ENCODE measurements at places on chromosomes 1 and 21.

DNA sequence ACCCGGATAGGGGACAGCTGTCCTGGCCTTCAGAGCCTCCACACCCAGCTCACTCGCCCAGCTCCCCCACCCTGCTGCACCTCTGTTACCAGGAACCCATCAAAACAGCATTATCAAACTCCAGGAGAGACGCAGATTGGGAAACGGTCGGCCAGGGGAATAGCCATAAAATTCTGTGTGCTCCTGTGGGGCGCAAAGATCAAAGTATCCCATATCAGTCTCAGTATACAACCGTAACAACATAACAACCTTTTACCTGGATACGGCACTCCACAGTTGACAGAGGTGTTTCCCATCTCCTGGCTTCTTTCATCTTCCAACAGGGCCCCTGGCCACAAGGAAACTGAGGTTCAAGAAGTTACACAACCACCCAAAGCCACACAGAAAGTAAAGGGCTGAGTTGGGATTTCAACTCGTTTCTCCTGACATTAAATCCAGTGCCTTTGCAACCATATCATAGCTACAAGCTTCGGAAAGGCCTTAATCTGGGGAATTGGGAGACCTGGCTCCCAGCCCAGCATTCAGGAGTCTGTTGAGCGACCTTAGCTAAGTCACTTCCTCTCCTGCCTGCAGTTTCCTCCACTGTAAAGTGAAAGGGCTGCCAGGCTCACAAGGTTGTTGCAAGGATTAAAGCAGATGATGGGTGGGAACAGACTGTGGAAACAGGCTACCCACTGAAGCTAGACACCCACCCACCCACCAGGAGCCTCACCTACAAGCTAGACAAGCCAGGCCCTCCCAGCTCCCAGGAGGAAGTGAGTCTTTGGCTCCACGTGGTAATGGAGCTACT lies 8.1 kb upstream of the EPHB2 start:
- DNase-seq = no peak

DNA sequence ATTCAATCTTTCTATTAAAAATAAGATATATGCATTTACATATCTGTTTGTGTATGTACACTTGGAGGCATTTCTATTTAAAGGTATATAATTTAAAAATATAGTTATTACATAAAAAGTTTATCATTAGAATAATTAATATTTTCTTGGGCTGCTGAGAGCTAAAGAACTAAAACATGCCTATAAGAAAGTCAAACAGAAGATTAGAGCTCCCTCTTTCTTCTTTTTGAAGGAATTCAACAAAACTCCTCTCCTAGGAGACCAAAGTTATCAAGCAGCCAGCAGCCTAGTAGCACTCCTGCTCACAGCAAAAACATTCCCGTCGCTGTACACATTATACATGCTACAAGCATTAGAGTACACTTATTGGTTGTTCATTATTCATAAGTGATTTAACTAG lies 216.4 kb downstream of the VAV3 start:
- no peak for DNase-seq

GRCh38 chr1:239952348-239953308 lies 139.1 kb upstream of the FMN2 start:
- DNase-seq = no peak

DNA sequence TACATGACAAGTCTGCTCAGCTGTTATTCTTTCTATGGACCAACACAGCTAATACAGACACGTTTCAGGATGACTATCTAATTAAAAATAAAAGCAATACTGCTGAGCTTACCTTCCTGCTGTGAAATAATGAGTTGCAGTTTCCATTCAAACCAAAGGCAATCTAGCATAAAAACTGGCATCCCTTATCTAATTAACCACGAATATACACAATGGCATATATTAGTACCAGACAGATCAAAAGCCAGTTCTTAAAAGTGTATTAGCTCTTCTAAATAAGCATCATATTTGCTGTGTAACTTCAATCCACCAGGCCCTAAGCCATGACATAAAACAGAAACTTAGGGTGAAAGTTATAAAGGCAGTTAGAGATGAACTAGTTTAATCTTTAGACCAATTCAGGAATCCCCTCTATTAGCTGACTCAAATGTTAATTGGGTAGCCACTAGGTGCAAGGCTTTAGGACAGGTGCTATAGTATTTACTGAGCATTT lies 20.6 kb downstream of the TESK2 start:
- DNase-seq = no peak

GRCh38 chr1:7975212-7975865 lies 13.8 kb downstream of the PARK7 start:
- DNase-seq = no peak

DNA sequence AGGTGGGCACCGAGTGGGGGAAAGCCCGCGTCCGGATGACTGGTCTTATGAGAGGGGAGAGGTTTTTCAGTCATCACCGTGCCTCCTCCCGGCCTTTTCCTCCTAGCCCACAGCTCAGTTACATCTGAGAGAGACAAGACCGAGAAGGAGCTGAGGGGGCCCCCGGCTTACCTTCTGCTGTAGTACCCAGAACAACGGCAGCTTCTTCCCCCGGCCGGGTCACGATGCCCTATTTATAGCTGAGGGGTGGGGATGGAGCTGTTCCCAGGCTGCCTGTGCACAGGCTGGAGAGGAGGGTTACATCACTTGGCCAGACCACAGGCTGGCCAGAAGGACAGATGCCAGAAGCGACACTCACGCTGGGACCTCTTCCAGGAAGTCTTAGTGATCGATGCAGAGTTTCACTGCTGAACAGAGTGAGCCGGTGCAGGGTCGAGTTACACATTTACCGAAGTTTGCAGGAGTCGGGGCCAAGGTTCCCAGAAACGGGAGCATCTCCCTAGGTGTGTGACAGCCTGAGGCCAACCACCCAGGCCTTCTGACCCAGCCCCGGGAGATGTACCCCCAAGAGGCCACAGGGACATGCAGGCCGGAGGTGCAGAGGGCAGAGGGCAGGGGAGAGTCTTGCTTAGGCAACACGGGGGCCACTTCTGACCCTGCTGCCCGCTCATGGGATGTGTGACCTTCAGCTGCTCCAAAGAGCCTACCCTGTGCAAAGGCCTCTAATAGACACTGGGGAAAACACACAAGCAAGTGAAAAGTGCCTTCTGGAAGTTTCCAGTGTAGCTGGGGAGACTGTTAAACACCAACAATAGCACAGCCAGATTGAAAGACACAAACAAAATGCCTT lies at the start of gene AGT:
AGT (minus strand) TSS at position 208 of the 850 bp plus-strand sequence. CDS start 3,299 bp downstream, outside the sequence.
- no peak for DNase-seq

DNA sequence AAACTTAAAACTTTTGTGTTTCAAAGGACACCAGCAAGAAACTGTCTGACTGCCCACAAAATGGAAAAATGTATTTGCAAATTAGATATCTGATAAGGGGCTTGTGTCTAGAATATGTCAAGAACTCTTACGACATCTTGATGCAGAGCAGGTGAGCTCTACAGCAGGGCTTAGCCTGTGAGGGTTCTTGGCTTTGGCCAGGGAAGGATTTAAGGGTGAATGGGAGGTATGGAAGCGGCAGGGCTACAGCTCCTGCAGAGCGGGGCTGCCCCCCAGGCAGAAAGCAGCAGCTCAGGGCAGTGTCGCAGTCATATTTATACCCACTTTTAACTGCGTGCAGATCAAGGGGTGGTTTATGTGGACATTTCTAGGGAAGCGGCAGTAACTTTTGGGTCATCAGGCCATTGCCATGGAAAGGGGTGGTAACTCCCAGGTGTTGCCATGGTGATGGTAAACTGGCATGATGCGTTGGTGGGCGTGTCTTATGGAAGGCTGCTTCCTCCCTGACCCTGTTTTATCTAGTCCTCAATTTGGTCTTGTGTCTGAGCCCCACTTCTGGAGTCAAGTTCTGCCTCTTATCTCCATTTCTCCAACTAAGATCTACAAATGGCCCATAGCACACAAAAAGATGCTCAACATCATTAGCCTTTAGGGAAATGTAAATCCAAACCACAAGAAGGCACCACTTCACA lies 23.2 kb downstream of the MORN1 start:
- DNase-seq = no peak

GRCh38 chr1:239742416-239743109 lies 349.1 kb upstream of the FMN2 start:
- no peak for DNase-seq

DNA sequence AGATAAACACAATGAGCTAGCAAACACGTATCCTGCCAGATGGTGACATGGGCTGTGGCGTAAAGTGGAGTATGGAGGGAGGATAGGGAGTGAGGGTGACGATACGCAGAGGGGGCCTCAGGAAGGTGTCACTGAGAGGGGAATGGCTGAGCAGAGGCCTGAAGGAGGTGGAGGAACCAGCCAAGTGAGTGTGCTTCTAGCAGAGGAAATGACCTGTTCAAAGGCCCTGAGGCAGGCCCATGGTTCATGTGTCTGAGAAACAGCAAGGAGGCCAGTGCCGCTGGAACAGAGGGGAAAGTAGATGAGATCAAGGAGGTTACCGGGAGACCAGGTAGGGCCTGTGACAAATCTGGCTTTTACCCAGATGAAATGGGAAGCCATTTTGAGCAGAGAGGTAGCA lies 36.0 kb downstream of the TAS1R2 start:
- DNase-seq = no peak

DNA sequence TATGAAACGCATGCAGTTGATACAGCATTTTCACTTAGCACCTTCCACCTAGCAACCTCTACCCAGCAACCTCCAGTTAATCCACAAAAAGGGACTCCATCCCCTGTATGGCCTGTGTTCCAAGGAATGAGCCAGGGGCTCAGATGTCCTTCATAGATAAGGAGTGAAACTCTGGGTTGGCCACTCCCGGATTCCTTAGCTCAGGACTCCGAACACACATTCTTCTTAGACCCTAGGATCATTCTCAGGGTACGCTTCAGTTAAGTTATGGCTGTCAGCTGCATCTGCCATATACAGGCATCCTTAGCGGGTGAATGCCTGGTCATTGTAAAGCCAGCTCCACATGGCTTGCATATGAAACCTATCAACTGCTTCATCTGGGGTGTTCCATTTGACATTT lies 15.9 kb upstream of the IFI6 start:
- no peak for DNase-seq

DNA sequence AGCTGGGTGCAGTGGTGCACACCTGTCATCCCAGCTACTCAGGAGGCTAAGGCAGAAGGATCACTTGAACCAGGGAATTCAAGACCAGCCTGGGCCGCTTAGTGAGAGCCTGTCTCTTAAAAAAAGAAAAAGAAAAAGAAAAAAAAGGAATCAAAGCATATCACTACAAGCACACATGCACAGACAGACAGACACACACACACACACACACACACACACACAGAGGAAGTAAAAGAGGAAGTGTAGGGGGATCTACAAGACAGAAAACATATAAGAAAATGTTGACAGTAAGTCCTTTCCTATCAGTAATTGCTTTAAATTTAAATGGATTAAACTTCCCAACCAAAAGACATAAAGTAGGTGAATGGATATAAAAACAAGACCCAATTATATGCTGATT lies 180.3 kb downstream of the FAF1 start:
- no peak for DNase-seq

- DNase-seq = no peak
Observed at GRCh38 chr1:52080014-52080415, 23.9 kb downstream of the BTF3L4 start.

- DNase-seq = no peak
Observed at GRCh38 chr1:204414016-204414415, 2.4 kb upstream of the PPP1R15B start.
